Spleen (tissue), 13 donors: ENCODE measurements at places on chromosomes 7 and 10.
A peak's percentile ranks its signal among the peaks of the same experiment; 100 is the strongest.

- DNase-seq = peak; percentile 44
These were observed 15.2 kb upstream of the PILRB start for GRCh38 chr7:100342765-100343164.

DNA sequence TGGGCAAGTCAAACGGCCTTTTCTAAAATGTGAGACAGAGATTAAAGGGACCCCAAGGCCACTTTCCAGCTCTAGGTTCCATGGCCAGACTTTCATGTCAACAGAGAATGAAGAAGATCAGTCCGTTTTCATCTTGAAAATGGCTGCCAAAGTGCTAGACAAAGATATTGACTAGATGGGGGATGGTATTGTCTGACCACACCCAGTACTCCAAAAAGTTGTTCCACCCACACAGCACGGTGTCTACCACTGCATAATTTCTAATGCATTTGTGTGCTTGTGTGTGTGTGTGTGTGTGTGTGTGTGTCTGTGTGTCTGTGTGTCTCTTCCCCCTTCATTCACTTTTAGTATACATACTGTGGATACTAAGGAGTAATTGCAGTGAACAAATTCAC is 1.3 kb downstream of the COL1A2 start:
- DNase-seq = no peak

DNA sequence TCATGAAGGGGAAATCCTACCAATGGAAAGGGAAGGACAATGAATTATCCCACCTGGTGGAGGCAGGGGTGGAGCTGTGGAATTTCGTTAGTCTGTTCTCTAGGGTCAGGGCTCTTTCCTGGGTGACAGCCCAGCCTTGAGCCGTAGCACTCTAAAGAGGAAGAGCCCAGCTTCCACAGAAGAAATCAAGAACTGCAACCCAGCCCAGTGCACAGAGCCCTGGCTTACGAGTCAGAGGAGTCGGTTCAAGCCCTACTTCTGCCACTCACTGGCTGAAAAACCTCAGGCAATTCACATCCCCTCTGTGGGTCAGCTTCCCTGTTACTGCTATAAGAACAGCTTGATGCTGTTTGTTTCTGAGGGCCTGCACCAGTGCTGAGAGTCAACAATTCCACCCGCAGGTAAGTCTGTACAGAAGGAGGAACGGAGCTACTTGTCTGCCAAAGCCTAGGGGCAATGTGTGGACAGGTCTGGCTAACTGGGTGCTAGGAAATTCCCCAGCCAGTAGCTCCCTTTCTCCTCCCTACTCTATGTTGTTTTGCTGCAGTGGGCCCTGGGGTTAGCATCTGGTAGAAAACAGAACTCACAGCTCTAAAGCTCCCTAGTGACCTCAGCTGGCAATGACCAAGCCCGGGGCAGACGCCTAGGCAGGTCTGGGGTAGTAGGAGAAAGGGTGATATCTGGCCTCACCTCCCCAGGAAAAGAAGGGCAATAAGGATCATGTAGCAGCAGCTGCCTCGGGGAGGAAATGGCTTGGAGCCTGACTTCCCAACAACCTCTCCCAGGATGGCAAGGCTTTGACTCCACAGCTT is 3.3 kb downstream of the AVPI1 start:
- DNase-seq = no peak

DNA sequence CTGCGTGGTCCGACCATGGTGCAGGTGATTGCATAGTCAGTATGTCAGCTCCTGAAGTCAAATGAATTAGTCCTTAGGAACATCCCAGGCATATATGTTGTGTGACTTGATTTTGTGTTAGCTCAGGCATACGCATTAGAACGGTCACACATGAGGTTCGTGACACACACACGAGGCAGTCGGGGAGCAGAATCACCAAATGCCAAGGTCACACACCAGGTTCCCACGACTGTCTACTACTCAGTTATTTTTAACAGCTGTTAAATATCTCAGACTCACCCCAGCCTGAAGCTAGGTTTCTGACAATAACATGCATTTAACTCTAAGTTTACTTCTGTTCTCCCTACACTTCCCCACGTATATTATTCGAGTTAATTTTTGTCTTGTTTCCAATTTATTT is 54.8 kb downstream of the DYNC2I1 start:
- no peak for DNase-seq

- DNase-seq = no peak
These were observed 211.5 kb downstream of the GPAM start for GRCh38 chr10:111972109-111972508.

- DNase-seq = peak; percentile 74
These were observed 3.2 kb downstream of the NYAP1 start for GRCh38 chr7:100486753-100487446.

DNA sequence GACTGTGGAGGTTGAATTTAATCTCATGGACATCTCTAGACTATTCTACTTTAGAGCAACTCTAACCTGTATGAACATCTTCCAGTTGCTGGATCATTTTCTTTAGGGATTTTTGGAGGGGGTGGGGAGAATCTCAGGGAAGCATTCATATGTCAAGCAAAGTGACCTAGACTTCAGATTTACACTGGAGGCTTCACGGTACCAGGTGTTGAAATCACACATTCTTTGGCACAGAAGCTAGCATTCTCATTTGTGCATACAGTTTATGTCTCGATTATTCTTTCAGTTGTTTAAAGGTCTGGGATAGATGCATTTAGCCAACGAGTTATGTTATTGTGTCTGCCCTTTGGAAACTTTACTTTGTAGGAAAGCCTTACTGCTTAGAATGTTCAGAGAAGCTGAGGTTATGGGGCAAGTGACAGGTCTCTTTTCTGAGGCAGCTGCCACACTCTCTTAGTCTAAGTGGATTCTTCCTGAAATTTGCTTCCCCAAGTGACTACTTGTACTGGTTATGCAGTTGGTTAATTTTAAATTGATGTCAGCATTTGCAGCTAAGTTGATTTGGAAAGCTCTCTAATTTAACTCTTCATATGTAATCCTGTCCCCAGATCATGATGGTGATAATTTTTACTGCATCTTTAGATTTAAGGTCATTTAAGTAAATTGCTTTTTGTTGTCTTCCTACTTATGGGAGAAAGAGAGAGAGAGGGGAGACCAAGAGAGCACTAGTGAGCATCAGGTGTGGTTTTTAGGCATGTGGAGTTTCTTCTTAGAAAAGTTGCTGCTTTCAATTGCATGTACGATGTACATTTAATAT is 153.8 kb downstream of the PRKG1 start:
- no peak for DNase-seq

- no peak for DNase-seq
These were observed 32.8 kb upstream of the MEOX2 start for GRCh38 chr7:15719311-15719710.

DNA sequence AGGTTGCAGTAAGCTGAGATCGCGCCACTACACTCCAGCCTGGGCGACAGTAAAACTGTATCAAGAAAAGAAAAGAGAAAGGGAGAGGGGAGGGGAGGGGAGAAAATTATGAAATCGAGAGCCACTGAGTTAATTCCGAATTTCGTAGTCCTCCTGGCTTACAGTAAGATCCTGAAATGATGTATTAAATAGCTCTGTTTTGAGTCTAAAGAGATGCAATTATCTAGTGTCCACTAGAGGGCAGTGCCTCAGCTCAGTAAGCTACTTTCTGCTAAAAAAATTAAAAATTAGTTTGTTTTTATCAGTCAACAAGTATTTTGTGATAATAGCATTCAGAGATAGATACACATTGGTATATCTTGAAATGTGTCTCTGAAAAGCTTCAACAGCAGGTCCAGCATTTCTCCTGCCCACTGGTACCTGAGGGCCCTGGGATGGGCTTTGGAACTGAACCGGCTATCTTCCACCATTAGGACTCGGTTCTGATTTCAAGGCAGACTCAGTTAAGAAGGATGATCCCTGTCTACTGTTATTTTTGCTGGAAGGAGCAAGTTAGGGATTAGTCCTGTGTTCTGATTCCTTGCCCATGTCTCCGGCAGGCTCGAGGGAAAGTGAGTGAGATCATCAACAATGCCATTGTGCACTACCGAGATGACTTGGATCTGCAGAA is 19.5 kb downstream of the TSPAN33 start:
- DNase-seq = no peak

- no peak for DNase-seq
These were observed 183.7 kb downstream of the ELMO1 start for GRCh38 chr7:37265006-37265405.

DNA sequence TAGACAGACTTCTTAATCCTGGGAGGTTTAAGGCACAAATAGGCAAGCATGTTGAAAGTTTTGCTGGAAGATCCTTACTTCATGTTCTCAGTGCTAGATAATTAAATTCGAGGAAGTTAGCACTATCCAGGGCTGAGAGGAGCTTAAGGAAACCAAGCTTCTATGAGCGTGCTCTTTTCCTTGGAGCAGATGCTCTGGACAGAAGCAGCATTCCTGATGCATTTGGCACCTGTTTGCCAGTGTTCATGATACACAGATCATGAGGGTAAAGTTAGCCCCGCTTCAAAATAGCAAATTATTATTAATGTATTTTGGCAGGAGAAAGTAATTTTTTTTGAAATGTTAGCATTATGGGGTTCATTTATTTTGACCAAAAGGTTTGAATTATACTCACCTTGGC is 9.4 kb downstream of the HDAC9 start:
- DNase-seq = no peak

DNA sequence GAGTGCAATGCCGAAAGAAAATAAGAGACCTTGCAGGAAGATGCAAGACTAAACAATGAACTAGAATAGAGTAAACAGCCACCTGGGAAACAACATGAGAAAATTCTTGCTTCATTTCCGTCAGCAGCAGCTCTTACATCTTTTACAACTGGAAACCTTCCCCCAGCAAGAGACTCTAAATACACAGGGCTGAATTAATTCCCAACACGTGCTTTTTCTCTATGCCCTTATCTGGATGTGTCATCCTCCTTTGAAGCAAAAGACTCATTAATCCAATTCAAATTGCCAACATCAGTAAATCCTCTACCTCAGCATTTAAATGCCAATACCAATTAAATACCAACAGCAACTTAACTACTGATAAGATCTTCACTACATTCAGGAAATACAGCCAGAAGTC is 99.0 kb upstream of the PDE1C start:
- DNase-seq = no peak

- no peak for DNase-seq
These were observed 30.2 kb downstream of the MGAM start for GRCh38 chr7:142025896-142026295.

DNA sequence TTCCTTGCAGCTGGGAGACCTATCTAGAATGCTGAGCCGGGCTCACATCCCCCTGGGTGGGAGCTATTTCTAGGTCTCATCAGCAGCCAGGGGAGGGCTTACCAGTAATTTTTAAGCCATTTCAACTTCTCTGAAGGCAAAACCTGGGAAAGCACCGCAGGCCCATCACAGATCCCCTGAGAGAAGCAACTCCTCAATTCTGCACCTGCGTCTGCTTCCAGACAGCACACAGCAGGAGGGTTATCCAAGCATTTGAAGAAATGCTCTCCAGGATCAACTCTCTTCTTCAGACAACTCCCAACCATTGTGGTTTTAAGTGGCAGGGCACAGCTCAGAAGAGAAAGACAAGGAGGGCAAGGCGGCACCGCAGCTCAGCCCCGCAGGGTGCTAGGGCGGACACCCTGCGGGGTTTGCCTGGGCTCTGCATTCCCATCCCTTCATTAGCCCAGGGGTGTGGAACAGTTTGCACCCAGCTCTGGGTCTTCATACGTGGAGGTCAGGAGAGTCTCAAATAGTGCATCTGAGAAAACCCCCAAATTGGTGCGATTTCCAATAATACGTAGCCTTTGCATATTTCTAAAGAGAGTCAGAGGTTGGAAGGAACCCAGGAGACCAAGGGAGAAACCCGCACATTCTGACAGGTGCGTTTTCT is 618.7 kb downstream of the DNAJB6 start:
- DNase-seq = no peak

DNA sequence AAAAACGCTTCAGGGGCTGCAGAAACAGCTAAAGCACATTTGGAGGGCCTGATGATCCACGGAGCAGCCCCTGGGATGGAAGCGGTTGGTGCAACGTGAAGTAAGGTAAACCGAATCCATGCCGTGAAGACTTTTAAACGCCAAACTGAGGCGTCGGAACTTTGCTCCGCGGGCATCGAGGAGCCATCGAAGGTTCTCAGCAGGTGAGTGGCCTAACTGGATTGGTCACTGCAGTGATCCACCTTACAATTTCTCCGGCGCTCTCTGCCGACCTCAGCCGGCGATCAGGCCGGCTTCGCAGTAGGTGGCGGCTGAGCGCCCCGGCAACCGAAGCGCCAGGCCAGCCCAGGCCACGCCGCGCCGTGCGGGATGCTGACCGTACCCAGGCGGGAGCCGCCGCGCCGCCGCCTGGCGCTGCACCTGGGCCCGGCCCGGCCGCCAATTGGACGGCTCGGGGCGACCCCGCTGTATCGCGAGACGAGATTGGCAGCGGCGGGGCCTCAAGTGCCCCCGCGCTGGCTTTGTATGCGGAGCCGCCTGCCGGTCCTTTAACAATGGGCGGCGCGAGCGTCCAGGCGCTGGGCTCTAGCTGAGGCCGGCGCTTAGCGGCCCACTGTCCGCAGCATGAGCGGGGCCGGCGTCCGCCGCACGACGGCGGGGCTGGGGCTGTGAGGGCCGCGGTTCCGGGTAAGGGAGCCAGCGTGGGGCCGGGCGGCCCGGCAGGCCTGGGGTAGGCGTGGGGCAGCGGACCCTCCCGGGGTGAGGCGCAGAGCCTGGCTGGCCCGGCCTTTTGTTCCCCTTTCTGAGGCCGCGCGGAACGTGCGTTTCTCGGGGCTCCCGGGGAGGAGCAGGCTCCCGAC is at the start of gene CCNJ:
CCNJ (plus strand) TSS at position 551 of the 860 bp plus-strand sequence. CDS start 811 bp downstream, outside the sequence.
- peak; percentile 94 for DNase-seq

DNA sequence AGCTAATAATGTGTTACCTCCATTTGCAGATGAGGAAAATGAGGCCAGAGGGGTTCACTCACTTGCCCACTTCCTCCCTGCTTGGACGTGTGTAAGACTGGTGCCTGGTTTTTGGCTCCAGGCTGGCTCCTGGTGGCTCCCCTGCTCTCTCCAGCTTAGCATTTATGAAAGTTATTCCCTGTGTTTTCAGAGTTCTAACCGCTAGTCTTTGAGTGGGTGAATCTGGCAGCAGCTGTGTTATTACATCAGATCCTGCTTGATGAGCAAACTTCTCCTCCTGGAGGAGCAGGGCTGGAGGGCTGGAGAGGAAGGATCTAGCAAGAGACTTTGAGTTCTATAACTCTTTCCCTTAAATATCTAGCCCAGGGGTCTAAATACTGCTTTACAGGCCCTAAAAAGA is 80.9 kb upstream of the AGBL3 start:
- DNase-seq = no peak

- no peak for DNase-seq
These were observed 11.1 kb upstream of the PARD3 start for GRCh38 chr10:34826221-34826620.

DNA sequence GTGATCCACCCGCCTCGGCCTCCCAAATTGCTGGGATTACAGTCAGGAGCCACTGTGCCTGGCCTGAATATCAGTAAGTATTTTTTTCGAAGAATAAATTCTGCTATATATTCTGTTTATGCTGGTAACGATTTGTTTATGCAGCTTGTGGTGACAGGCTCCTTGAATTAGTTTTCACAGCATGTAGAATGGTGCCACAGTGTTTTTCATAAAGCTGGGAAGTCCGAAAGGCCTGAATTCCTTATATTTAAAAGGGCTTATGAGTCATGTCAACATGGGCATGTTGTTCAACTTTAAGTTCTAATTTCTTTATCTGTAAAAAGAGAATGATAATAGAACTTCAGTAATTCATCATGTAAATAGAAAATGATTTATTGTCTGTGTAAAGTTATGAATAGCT is 42.2 kb upstream of the WASL start:
- no peak for DNase-seq
